NCI-H1048 (cell line): ENCODE measurements at places on chromosomes 13 and 19.
A peak's percentile ranks its signal among the peaks of the same experiment; 100 is the strongest.

DNA sequence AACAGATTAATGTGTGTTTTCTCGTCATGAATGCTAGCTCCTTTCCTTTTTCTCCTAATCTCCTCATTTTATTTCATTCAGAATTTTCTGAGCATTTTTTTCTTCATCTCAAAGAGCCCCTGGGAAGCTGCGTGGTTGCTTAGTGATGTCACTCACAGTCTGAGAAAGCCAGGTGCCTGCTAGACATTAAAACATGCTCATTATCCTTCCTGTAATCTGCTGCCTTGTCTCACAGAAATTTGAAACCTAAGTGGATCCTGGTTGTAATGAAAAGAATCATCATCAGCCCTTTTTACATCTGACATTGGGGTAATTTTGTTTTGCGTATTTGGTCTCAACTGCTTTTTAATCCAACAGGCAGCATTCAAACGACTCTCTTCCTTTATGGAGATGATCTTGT lies 108.2 kb upstream of the RNF113B start:
- no peak for DNase-seq

DNA sequence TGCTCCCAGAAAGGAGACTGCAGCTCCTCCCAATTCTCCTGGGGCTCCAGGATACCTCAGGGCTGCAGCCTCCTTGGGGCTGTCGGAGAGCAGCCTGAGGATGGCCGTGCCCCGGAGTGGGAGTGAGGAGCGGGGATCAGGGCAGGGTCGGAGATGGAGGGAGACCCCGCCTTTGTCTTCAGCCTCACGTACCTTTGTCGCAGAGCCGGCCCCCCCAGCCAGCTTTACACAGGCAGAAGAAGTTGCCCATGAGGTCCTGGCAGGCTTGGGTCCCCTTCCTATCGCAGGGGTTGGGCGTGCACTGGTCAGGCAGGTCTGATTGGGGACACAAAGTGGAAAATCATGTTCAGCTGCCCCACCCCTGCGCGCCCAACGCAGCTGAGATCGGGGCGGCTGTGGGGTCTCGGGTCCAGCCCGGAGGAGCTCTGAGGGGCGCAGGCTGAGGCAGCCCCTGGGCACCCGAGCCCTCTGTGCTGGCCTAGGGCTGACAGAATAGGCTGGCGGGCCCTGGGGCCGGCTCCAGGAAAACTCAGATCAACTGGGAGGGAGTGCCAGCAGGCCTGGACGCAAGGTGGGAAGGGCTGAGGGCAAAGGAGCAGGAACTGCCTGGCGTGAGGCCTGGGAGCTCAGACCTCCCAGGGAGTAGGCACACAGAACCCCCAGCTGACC lies 24.2 kb downstream of the GAS6 start:
- DNase-seq: no peak

- no peak for DNase-seq
Measured at GRCh38 chr13:34571716-34572115, 370.4 kb upstream of the NBEA start.

- DNase-seq: no peak
Measured at GRCh38 chr13:51814825-51815650, 11.1 kb upstream of the DHRS12 start.

GRCh38 chr13:28819735-28820098 lies 422 bp upstream of the MTUS2 start:
- DNase-seq: peak; percentile 5

GRCh38 chr13:28651810-28652401 lies 7.0 kb upstream of the POMP start:
- no peak for DNase-seq

DNA sequence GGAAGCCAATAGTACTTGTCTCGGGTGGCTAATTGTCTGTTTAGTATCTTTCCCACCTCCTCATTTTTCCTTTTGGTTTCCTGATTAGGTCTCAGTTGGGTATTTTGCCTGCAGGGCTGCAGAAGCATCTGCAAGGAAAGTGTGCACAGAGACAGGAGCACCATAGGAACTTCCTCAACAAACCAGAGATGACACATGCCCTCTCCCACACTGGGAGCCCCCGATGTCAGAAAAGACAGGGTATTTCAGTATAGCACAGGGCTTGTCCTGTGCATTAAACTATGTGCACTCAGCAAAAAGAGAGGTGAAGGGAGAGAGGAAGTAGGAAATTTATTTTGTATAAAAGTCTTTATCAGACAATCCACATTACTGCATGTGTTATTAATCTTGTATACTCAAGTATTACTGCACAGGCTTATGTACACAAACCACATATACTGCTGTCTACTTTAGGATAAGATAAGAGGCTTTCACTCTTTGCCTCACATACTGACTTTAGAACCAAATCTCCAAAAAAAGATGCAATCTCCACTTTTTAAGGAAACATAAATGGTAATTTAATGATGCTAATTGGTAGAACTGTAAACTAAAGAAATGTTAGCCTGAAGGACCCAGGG lies 501.0 kb downstream of the FOXO1 start:
- no peak for DNase-seq

DNA sequence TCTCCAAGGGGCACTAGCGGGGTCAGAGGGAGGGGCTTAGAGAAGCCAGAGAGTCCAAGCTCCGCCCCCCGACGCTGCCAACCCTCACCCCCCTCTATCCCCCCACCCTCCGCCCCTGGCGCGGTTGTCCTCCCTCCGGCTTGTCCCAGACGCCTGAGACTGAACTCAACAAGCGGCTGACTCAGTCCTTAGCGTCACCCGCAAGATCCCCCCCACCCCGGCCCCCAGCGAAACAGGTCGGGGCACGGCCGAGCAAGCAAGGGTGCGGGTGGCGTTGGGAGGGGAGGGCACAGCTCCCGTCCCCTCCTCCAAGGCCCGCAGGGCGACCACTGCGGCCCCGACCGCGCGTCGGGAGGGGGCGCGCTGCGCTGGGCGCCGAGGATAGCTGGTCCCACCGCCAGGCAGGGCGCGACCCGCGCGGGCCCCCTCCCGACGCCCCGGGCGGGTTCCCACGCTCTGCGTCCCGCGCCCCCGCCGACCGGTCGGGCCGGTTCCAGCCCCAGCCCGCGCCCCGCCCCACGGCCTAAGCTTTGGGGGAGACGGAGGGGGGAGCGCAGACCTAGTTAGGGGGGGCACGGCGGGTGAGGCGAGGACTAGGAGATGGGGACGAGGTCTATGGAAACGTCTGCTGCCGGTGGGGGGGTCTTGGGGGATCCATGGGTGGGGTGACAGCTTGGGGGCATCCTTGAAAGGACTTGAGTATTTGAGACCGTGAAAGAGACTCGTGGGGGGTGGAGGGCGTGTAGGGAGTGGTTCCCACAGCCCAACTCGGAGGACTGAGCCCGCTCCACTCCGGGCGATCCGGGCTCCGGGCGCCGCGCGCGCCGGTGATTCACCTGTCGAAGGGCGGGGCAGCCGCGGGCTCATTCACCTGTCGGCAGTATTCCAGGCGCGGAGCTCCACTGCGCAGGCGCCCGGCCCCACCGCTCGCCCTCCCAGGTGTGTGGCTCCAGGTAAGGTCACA lies 5.1 kb downstream of the NOTCH3 start:
- DNase-seq: peak; percentile 57

GRCh38 chr19:45446944-45447343 lies 20.9 kb upstream of the FOSB start:
- DNase-seq: no peak

- no peak for DNase-seq
Measured at GRCh38 chr13:45933203-45933908, 81.8 kb upstream of the SIAH3 start.

DNA sequence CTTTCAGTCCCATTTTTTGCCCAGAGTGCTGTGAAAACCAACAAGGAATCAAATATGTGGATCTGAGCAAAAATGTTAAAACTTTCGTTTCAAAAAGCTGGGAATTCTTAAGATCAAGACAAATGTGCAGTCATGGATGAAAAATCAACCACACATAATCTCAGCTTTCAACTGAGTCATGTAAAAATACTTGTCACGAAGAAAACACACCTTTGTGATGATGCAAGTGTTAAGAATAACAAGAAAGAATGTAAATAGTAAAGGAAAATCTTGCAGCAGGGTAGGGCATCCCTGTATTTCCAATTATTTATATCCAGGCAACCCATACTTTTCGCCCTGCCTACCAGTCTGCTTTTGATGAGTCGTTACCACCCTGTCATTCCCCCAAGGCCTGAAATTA lies 27.4 kb upstream of the DCLK1 start:
- no peak for DNase-seq

DNA sequence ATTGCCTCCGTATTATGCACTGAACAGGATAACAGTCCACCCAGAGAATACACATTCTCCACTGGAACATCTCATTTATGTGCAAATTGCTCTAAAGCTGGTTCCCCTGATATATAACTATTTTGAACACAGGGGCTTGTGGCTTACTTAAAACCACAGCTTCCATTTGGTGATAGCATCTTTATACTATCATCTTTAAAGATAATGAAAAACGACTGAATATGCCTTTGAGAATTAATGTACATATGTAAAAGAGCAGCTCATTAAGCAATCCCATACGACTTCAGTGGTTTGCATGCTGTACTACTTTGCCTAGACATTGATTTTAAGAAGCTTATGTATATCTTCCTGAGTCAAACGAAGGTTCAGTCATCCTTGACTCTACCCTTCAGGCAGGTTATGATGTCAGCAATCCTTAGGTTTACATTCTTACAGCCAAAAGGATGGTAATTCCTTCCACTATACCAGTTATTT lies 40.8 kb downstream of the BRD4 start:
- DNase-seq: no peak

DNA sequence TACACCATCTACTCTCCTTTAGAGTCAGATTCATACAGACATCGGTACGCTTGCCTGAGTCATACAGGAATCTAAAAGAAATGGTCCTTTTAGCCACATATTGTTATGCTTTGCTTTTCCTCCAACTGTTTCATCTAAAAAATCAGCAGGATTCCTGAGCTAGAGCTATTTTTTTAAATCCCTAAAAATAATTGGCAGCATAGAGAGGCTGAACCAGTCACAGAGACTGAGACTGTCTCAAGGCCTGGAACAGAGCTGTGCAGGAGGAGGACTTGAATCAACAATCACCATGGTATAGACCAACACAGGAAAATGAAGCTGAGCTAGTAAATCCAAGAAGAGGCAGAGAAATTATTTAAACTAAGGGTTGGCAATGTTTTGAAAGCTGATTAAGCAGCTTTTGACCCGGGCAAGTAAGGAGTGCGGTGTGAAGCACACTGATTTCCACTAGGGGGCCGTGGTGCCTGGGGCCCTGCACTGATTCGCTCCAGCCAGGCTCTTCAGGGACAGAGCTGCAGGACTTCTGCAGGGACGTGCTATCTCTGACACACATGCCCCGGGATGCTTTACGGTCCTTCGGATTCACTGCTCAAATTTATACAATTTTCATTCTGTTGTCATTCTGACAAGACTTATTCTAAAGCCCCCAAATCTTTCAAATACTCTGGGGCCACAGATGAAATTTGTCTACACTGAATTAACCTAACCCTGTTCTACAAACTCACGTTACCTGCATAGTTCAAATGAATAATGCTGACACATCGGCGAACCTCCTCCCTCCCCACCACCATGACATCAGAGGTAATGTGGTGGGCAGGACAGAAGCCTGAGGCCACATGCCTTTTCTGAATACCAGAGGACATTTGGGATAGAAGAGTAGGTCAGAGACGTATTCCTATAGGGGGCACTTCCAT lies 87.6 kb upstream of the SLC15A1 start:
- DNase-seq: peak; percentile 24

GRCh38 chr19:33280351-33280921 lies 21.9 kb downstream of the CEBPA start:
- no peak for DNase-seq

DNA sequence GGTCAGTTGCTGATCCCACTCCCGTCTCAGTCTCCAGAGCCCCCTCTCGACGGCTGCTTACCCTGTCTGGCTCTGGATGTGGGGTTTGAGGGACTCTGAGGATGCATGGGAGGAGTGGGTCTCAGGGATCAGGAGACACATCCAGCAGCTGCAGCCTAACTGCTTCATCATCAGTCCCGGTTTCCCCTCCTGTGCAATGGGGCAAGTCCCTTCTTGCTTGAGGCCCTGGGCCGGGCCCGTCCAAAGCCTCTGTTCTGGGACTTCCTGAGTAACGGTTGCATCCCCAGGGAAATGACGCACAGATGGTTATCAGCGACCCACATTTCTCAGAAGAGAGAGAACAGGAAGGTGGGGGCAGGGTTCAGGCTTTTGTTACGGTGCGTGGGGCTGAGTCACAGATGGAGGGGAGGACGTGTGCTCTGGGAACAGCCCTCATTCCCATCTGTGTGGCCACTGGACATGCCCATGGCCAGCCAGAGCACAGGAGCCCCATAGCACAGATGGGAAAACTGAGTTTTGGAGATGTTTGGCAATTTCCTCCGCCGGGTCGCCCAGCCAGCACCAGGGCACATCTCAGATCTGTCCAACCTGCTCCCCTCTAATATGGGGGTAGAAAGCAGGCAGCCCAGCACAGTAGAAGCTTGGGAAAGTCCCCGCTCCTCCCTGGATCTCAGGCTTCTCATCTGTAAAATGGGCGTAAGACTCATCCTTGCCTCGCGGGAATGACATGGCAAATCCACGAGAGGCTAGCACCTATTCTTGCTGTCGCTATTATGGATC lies 19.3 kb downstream of the GNA15 start:
- no peak for DNase-seq

GRCh38 chr13:39451860-39452301 lies 151.1 kb downstream of the LHFPL6 start:
- no peak for DNase-seq

GRCh38 chr13:112324116-112324515 lies 52.0 kb upstream of the SPACA7 start:
- no peak for DNase-seq

DNA sequence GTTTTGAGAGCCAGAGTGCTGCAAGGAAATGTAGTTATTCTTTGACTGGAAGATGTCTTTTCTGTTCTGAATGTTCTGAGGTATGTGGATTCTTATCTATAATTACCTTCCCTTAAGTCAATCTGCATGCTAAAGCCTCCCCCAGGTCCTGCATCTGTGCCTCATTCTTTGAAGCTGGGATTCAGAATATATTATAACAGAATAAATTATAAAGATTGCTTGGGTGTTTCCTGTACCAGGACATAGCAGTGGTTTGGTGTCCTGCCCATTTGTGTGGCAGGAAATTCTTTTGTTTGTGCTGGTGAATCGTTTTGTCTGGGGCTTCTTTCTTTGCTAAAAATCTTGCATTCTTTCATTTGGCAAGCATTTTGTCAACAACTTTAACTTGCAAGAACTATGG lies 60.2 kb downstream of the ITGBL1 start:
- no peak for DNase-seq
